ENCODE measurements at places on chromosomes 4 and X.

DNA sequence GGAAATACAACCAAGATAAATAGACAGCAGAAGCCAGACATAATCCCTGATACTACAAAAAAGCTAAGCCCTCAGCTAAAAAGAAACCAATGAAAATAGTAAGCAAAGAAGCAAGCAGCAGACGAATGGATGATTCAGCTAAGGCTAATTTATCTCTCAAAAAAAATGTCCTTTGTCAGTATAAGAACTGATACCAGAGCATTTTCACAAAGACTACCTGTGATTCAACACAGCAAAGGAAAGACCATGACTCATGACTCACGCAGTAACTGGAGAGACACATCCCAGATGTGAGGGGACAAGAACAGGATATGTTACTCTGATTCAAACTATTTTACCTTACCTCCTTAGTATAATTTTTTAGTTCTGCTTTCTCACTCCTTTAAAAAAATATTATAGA is 22.7 kb upstream of the TMPRSS11F start:
- DNase-seq: no peak

DNA sequence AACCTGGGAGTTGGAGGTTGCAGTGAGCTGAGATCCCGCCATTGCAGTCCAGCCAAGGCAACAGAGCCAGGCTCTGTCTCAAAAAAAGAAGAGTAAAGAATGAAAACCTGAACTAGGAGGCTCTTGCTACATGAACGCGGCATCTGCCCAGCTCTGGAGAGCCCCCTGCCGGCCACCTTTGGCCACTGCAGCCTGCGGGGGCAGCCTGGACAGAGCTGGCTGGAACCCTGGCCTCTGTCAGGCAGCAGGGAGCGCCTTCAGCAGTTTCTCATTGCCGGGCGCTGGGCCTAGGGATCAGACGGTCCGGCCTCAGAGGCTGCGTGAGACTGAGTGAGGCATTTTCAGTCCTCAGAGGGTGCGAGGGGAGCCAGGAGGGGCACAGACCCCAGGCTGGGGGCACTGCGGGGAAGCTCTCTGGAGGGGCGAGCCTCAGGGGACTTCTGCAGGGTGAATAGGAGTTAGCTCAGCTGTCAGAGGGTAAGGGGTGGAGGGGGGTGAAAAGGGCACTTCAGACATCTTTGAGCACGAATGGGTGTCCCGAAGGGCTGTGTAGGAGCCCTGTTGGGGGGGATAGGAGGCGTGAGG is 17.5 kb downstream of the DOK7 start:
- DNase-seq: peak; percentile 98

GRCh38 chr4:127829014-127829413 is 46.9 kb downstream of the HSPA4L start:
- no peak for DNase-seq

GRCh38 chr4:145183023-145183422 is 2.6 kb upstream of the OTUD4 start:
- DNase-seq: no peak

DNA sequence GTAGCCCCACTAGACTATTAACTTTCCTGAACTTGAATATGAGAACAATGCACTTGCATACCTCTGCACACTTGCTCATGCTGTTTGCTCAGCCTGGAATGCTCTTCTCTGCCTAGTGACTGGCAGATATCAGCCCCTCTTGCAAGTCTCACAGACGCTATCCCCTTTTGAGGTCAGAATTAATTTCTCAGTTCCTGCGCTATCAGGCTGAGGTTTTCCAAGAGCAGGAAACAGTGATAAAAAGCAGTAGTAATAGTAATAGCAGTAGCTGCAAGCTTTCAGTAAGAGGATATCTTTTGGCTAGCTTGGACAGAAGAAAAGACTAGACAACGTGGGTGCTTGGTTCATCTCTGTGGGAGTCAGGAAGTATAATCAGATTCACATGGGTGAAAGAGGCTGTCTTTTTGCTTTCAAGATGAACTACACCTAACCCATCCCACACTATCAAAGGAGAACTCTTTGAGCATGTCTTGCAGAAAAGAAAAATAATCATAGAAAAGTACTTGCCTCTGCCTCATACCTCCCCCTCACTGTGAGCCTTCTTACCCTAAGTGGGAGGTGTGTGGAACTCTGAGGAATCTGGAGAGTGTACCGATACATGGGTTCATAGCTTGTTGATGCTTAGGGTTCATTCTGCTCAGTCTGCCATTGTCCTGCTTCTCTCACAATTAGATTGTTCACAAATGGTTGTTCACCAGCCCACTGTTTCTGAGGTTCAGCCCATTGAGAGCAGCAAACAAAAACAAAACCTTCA is 11.3 kb upstream of the DRP2 start:
- DNase-seq: no peak

GRCh38 chr4:168636040-168636439 is 139.2 kb downstream of the PALLD start:
- no peak for DNase-seq

GRCh38 chr4:182238355-182238931 is 4.8 kb upstream of the TENM3 start:
- no peak for DNase-seq

- DNase-seq: no peak
These were observed 98.0 kb downstream of the SLC2A9 start for GRCh38 chr4:9923195-9923812.

GRCh38 chr4:88134536-88135355 is 23.7 kb downstream of the ABCG2 start:
- no peak for DNase-seq

DNA sequence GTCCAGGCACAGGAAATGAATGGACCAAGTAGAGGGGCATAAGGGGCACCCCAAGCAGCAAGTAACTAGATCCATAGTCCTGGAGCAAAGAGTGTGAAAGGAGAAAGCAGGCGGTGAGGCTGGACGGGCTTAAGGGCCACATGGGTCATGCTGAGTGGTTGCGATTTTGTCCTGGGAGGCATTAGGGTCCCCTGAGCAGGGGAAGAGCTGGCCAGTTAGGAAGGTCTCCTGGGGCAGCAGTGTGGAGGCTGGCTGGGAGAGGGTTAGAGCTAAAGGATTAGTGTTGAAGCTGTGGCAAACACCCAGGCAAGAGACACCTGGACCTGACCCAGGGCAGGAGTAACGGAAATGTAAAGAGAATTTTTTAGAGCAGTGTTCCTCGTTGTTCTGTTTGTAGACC is 26.5 kb downstream of the MYOZ2 start:
- DNase-seq: no peak

GRCh38 chr4:184250795-184251669 is 33.4 kb upstream of the ENPP6 start:
- no peak for DNase-seq

- DNase-seq: peak; percentile 11
These were observed 42.8 kb upstream of the CHRNA9 start for GRCh38 chr4:40292313-40292759.

DNA sequence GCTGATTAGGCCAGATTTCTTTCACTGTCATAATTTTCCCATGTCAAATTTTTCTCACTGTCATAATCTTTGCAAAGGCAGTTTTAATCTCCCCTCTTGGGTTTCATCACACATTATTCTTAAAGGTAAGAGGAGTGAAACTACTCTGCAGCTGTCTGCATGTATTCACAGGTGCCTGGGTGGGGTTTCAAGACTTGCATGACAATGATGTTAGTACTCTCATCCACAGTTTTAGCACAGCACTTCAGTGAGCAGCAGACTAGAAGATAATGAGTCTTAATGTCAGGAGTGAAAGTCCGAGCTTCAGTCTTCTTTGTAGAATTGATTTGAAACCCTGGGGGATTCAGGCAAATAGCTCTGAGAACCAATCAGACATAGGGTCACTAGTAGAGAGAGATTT is 182.5 kb upstream of the GALNT7 start:
- DNase-seq: no peak

DNA sequence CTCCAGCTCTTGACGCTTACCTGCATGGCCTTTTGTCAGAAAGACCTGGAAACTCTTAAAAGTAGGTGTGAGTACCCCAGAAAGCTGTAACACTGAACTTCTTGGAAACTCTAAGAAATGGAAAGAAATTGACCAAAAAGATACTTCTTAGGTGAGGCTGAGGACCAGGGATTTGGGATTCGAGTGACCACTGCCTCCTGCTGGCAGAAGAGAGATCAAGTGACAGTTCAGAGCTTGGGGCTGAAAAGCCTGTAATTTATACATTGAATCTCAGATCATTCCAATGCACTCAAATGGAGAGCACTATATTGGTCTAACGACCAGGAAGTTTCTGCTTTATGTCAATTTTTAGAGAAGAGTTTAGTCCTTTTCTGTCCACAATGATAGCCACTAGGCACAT is 204.6 kb downstream of the PDGFRA start:
- peak; percentile 18 for DNase-seq

- DNase-seq: peak; percentile 37
These were observed 16.3 kb downstream of the CD99 start for GRCh38 chrX:2707334-2707760.

DNA sequence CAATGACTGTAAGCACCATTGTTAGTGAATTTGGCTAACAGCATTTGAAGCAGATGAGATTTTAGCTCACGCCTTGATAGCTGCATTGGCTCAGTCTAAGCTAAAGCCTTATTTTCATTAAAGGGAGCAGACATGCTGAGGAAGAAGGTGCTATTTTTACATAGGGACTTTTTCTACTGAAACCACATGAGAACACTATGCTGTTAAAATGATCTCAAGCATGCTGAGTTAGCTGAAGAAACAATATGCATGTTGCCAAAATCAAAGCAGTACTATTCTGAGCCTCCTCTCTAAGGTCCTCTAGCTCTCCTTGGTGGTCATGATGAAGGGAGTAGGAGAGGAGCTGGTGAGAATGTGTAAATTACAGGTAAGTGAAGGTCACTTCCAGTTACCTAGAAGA is 134.4 kb upstream of the JADE1 start:
- no peak for DNase-seq

GRCh38 chr4:8280158-8280875 is 10.8 kb downstream of the HTRA3 start:
- DNase-seq: no peak

GRCh38 chr4:41883988-41884734 is 51.1 kb upstream of the TMEM33 start:
- no peak for DNase-seq

- DNase-seq: no peak
These were observed 134.1 kb downstream of the ELOVL6 start for GRCh38 chr4:110064295-110064694.

DNA sequence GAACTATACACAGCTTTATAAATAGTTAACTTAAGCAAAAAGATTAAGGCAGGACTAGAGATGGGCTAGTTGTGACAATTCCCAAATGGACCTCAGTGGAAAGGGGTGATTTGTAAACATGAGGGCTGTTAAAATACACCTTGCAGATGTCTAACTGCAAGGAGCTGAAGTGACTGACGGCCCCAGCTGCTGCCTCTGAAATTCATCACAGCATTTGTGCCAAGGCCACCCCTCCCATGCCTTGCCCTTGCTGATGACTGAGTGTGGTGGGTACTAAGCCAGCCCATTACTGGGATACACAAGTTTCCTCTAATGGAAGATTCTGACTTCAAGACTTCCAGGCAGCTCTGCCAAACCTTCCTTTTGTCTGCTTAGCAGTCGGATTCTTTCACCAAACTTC is 23.7 kb upstream of the EGFL6 start:
- DNase-seq: no peak

- no peak for DNase-seq
These were observed 56.2 kb downstream of the CLDN22 start for GRCh38 chr4:183263787-183264386.

DNA sequence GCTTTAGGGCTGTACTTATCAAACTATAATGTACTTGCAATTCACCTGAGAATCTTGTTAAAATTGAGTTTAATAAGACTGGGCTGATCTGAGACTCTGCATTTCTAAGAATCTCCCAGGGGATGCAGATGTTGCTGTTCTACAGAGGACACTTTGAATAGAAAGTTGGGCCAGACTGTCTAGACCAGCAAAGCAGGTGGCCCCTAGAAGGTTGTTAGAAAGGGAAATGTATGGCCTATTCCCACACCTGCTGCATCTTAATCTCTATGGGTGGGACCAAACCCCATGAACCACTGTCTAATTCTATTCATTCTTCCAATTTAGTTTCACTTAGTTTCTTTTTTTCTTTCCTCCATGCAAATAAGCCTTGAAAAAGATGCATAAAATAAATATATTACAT is 413.2 kb upstream of the TECRL start:
- no peak for DNase-seq

DNA sequence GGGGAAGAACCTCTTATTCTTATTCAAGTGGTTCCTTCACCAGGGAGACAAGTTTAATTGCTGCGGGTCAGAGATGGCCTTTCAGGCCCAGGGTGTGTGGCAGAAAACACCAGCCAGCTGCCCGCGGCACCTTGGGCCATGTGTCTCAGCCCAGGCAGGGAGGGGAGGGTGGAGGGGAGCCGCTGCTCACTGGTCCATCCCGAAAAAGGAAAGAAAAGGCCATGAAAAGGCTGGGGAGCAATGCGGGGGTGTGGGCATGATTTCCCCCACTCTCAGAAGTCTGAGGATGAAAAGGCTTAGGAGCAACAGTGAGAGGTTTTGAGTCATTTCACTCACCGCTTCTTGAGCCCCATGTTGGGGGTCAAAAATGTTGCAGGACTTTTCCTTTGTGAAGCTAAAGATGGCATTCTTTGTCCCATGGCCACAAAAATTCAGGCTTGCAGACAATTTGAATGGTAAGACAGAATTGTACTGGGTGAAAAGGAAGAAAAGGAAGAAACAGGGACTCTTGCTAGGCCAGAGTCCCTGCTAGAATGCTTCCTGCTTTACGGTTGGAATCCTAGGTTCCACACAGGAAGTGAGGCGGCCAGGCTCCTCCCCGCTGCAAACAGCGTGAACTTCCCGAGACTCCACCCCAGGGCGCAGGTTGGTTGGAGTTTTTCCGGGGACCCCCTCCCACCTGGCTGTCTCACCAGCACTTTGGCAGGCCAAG is 17.4 kb upstream of the FAM47E start:
- peak; percentile 30 for DNase-seq

- DNase-seq: peak; percentile 35
These were observed 14.7 kb upstream of the PITX2 start for GRCh38 chr4:110637408-110638088.

- peak; percentile 6 for DNase-seq
These were observed 26.9 kb downstream of the ASB9 start for GRCh38 chrX:15242899-15243555.

DNA sequence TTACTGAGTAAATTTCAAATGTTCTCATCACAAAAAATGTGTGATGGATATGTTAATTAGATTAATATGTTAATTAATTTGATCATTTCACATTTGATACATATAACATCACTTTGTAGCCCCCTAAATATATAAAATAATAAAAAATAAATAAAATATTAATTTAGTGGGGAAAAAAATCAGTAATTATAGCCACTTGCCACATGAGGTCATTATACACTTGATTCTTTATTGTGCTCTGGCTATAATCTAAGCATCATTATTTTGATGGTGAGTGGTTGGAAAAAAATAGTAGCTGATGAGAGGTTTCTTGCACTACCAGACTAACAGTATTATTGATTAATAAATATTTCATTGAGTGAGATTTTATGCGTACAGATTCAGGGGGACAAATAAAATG is 57.4 kb downstream of the DCK start:
- no peak for DNase-seq

- no peak for DNase-seq
These were observed 1.7 kb downstream of the GALNT7 start for GRCh38 chr4:173170182-173170778.

GRCh38 chr4:48470570-48470969 is 12.6 kb upstream of the SLC10A4 start:
- no peak for DNase-seq

Data from endothelial cell (in vitro differentiated cells).